Aorta (tissue), 5 donors: ENCODE measurements at places on chromosomes 6 and 20. TPM values are rescaled to one million over a fixed set of nuclear protein-coding genes. Genes with fewer than 3 reads are reported as not detected.

SAMHD1 gene
- 127 TPM for total RNA-seq

DNA sequence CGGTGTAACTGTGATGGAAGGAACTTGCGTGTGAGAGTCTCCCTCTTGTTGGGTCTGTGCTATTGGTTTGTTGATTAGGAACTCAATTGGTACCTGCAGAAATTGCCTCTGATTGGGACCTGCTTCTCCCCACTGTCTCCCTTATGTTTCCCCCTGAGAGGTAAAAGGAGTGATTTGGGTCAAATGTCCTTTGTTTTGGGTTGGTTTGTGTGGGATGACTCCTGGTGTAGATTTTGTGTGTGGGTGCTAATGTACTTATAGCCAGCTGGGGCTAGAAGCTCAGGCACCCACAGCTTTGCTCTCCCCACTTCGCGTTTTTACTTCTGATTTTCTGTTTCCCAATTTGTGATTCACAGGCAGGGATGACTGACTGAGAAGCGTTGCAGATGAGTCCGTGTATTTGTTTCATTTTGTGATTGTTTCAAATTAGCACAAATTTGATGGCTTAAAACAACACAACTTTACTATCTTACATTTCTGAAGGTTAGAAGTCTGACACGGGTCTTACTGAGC lies 79.1 kb downstream of the UTRN start:
- DNase-seq, result no peak

- DNase-seq, result no peak
Observed at GRCh38 chr20:58569241-58570125, 54.3 kb upstream of the APCDD1L start.

DNA sequence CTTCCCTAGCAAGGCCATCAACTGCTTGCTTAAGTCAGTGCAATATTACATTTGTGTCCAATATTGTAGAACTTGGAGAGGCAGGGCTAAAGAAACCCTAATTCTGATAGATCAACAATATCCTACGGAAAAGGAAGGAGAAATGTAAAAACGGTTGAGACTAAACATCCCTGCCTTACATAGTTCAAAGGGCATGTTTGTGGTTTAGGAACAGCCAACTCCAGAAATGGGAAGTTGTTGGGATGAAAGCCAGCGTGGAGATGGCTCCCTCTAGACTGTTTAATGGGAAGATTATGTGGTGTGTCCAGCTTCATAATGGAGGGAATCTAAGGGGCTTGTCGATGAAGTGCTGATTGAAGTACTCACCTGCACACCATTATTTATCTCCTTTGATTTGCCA lies 145.3 kb upstream of the TENT5A start:
- no peak for DNase-seq

- no peak for DNase-seq
Observed at GRCh38 chr6:47355496-47355895, 45.8 kb upstream of the TNFRSF21 start.
